Effector CD4-positive, alpha-beta T cell (primary cell): ENCODE measurements at places on chromosomes 11 and 22.
A peak's percentile ranks its signal among the peaks of the same experiment; 100 is the strongest.

DNA sequence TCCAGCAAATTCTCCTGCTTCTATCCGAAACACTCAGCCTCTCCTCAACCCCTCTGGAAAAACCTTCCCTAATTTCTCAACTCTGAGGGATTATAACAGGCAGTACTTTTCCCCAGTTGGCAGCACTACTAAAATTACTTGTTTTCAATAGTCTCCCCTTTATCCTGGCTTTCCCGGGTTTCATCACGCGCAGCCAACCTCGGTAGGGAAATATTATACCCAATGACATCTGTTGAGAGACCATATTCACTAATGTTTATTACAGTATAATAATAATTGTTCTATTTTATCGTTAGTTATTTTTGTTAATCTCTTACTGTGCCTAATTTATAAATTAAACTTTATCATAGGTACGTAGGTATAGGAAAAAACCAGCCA lies 330 bp upstream of the POLD3 start:
- DNase-seq: no peak

GRCh38 chr11:65865550-65866172 lies 5.4 kb downstream of the MUS81 start:
- DNase-seq: no peak

GRCh38 chr22:48605856-48606481 lies 1221.7 kb downstream of the BRD1 start:
- DNase-seq: no peak

DNA sequence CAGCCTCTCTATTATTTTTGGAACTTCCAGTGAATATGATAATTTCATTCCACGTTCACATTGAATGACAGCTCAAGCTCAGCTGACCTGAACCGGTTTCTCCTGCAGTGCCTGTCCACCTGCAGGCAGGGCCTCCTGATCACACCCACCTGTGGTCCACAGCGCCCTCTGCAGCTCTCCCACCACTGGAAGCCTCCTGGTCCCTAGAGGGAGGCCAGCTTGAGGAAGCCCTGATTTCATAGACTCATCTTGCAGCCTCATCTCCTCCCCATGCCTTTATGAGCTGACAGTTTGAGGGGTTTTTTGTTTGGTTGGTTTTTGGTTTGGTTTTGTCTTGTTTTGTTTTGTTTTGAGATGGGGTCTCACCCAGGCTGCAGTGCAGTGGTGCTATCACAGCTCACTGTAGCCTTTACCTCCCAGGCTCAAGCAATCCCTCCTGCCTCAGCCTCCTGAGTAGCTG lies 29.9 kb upstream of the MALAT1 start:
- DNase-seq: peak; percentile 45

DNA sequence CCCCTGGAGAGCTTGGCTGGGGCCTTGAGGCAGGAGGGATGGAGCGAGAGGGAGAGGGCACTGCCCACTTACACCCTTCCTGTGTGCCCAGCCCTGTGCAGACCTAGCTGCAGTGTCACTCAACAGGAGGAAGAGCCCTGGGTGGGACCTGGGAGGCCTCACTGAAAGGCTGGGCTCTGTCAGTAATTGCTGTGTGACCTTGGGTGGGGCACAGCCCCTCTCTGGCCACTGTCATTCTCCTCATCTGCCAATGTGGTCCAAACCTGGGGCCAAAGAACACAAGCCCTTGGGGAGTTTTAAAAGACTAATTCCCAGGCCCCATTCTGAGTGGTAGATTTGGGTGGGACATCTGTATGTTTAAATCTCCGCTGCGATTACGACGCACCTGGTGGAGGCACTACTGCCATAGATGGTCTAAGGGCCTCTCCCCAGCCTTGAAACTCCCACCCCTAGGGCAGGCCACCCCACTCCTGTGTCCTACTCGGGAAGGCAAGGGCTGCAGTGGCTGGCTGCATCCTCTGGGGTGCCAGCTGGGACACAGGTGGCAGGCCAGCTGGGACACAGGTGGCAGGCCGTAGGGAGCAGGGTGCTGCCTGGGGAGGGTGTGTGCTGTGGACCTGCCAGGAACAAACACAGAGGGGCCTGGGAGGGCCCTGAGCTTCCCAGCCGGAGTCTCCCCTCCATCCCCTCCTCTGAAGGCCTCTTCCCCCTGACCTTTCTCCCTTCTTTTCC lies 12.3 kb upstream of the SOX10 start:
- DNase-seq: no peak

DNA sequence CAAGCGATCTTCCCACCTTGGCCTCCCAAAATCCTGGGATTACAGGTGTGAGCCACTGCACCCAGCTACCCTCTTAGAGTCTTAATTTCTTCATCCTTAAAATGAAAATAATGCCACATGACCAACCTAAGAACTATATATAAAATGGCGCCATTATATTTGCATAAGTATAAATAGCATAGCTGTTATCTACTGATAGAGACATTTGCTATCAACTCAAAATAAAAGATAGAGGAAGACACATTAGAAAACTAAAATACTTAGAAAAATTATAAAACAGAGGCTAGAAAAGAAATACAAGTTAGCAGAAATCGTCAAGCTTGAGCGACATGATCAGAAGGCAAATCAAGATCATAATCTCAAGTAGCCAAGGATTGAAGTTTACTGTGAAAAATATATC lies 6.2 kb downstream of the FAM168A start:
- DNase-seq: no peak

DNA sequence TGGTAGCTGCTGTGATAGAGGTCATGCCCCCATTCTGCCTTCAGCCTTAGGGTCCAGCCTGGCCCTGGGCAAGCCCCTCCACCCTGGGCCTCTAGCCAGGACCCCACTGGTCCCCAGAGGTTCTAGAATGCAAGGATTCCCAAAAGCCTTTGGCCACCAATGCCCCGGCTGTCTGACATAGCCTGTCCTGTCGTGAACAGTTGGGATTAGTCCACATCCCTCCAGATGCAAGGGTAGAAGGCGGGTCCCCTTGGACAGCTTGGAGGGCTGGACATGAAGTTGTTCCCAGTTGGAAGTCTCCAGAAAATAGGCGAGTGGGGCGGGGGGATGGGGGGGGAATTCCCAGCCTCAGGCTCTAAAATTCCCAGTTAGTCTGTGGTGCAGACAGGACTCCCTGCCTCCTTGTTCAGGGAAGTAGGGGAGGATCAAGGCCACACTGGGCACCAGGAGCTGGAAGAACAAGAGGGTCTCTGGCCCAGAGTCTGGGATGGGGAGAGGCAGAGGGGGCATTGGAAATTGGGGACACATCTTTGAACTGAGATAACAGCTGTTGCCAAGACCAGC lies 5.2 kb upstream of the ADORA2A start:
- DNase-seq: no peak

DNA sequence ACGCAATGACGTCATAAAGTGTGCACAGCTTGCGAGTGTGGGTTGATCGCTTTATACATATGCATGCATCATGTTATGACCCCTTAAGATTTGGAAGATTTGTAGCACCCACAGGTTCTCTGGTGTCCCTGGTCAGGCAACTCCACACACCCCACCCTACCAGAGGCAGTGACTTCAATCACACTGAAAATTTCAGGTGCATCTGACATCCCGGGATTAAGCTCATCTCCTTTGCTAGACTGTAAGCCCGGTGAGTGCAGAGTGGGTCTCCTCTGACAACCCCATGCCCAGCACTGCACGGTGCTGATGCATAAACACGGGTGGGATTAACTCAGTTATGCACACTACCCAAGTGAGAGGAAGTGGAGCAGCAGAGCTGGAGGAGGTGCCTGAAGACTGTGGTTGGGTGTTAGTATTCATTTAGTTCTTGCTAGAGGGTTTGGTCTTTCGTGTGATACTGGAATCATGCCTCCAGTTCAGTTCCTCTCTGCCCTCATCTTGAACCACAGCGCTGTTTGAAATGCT lies 6.5 kb downstream of the ARSA start:
- DNase-seq: peak; percentile 26

DNA sequence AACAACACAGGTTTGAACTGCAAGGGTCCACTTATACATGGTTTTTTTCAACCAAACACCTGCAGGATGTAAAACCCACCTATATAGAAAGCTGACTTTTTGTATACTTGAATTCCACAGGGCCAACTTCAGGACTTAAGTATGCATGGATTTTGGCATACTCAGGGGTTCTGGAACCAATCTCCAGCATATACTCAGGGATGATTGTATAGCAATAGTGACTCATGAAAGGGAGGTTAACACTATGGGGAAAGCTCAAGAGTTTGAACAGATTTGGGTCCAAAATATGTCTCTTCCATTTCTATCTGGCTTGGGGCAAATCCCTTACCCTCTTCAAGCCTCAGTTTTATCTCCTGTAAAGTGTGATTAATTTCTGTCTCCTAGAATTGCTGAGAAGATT lies 94.9 kb downstream of the MICAL2 start:
- DNase-seq: no peak

DNA sequence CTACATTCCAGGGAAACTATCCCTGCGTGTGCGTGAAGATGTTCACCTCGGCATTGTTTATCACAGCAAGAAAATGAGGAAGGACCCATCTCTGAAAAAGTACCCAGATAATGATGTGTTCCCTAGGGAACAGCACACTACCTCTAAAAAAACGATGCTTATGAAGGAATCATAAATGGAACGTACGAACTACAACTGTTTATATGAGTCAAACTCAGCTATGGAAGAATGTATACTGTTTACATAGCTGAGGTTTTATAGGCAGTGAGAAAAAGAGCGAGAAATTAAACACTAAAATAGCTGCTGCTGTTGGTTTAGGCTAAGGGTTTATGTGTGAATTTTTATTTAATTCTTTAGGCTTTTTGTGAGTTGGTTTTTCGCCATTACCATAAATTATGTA lies 48.9 kb downstream of the APOL1 start:
- no peak for DNase-seq

DNA sequence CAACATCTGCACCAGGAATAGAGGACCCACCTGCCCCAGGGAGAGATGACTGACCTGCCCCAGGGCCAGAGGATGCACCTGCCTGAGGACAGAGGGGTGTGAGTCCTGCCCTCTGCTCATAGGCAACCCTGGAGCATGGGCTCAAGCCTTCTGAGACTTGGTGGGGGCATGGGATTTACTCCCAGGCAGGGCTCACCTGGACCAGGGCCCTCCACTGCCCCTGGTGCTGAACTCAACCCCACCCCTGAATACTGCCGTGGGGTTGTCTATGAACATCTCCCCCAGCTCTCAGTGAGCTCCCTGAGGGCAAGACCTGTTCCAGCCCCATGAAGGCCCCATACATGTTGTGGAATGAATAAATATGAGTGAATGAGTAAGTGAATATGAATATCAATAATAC lies 33.8 kb upstream of the MUC5AC start:
- DNase-seq: no peak

DNA sequence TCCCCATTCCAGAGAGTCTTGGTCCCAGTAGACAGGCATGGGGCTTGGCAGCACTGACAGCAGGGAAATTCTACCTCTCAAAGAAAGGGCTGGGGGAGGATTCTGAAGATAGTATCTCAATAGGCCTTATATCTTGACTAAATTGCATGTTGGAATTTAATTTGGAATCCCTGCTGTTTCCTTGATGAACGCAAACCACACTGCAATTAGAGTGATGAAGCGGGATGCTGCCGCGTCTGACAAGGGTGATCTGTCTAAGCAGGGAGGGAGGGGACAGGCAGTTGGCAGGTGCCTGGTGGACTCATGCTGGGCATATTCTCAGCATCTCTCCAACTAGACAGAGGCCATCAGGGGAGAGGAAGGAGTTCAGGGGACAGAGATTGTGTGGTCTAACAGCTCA lies 48.4 kb downstream of the COMMD9 start:
- DNase-seq: no peak

GRCh38 chr11:93840180-93840579 lies 10.2 kb downstream of the VSTM5 start:
- no peak for DNase-seq

DNA sequence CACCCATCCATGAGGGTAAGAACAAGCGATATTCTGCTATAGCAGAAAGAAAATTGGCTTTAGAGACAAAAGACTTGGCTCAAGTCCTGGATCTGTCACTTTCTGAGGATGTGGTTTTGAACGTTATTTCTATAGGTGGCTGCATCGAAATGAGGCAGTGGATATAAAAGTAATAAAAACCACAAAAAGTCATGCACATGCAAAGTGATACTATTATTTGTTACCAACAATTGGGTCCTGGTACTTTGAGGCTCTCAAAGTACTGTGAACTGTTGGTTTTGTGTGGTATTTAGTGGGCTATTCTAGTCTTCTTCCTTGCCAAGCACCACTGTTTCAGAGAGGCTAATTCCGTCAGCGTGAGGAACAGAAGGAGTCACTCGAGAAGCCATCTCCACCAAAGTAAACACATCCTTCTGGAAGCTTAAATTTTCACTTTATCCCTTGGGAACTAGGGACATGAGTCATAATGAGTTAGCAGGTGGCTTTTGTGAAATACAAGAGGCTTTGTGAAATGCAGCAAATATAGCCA lies 13.1 kb downstream of the UBASH3B start:
- DNase-seq: no peak

DNA sequence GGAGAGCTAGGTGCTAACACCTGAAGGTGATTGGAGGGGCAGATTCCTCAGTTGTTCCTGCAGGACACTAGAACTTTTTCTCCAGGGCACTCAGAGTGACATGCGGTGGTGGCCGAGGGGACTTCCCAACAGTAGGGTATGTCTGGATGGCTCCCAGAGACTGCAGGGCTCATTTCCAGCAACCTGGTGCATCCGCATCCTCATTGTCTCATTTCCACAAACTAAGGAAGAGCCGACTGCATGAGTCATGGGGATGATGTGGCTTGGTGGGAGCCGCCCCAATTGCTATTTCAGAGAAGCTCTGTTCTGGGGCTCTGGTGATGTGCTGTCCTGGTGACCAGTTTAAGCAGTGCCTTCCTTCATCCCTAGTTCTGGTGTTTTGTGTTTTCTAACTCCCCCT lies 2.8 kb upstream of the ROBO4 start:
- no peak for DNase-seq

DNA sequence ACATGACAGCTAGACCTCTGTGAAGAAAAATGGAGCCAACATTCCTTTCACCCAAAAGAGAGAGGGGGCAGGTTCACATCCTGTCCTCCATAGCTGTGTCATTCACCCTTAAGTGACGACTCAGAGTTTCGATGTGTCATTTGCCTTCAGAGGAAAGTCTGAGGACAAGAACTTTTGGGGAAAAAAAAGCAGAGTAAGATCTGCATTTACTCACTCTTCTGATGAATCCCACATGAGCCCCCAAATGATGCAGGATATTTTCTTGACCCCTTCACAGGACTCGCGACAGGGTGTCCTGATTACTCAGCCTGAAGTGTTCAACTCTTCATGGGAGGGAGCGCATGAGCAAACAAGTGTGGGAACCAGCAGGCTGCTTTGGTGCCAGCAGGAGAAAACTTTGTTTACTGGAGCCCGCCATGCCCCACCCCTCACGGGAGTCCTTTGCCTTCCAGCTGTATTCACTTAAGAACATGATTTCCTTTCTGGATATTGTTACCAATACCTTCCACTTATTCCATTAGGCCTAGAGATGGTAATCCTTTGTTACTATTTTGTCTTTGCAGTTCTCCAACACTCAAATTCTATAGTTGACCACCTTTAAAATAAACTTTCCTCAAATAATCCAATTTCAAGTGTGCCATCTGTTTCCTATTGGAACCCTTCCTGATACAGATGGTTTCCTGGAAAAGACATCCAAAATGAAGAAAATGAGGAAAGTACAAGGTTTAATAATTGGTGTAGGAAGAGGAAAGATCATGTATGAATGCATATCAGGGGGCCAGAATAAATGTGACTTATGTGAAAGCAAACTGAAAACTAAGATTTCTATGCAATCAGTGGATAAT lies 729.8 kb downstream of the FAM181B start:
- no peak for DNase-seq

- DNase-seq: peak; percentile 64
Observed at GRCh38 chr11:6419009-6419631, at the start of gene APBB1. Gene APBB1 (minus strand): TSS chr11:6419094. CDS start chr11:6411347, 7,747 bp downstream.

GRCh38 chr11:26761361-26761809 lies 39.5 kb upstream of the SLC5A12 start:
- no peak for DNase-seq
